GM20000 (cell line): ENCODE measurements at places on chromosomes 3 and 15.

DNA sequence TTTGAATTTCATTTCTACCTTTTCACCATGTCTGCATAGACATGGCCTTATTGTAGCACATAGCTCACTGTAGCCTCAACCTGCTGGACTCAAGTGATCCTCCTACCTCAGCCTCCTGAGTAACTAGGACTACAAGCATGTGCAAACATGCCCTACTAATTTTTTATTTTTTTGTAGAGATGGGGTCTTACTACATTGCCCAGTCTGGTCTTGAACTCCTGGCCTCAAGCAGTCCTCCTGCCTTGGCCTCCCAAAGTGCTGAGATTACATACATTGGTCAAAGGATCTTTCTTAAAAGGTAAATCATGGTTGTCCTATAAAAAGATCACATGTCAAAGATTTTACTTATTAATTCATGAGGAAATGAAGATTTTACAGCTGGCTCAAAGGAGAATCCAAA, 57.2 kb upstream of the GOLGA8B start:
- DNase-seq, result no peak

GRCh38 chr3:10292505-10293419, at the start of gene GHRL:
TSS of gene GHRL (minus strand) at chr3:10292947. CDS start at chr3:10290180, 2,767 bp downstream.
- peak; percentile 74 for DNase-seq

DNA sequence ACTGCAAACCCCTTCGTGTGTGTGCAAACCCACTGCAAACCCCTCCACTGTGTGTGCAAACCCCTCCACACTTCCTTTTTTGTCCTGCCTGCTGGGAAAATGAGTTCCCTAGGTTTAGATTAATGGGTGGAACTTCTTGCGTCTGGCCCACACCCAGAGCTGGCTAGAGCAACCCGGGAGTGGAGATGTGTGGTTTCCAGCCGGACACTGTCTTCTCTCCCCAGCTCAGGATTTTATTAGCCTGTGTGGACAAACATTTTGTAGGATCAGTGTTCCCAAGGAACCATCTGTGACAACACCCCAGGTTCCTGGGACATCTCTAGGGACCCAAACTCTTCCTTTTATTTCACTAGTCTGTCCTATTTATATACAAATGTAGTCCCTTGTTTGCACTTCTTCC, 9.6 kb upstream of the LRRK1 start:
- DNase-seq, result no peak

GRCh38 chr15:32908135-32908801, 190.5 kb downstream of the GREM1 start:
- peak; percentile 68 for DNase-seq

DNA sequence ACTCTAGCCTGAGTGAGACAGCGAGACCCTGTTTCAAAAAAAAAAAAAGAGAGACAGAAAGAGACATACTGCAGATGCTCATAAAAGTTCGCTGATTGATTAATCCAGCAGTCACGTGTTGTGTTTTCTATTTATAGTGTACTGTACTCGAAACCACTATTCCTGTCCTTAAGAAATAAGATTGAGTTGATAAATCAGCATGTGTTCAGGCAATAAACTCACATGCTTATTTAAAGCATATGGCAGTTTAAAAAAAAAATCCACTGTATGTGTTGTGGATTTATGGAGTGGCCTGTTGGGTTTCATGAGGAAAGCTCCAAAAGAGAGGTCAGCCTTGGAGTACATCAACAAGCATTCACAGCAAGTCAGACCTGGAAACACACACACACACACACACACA, 17.7 kb downstream of the RPL22L1 start:
- DNase-seq, result no peak

DNA sequence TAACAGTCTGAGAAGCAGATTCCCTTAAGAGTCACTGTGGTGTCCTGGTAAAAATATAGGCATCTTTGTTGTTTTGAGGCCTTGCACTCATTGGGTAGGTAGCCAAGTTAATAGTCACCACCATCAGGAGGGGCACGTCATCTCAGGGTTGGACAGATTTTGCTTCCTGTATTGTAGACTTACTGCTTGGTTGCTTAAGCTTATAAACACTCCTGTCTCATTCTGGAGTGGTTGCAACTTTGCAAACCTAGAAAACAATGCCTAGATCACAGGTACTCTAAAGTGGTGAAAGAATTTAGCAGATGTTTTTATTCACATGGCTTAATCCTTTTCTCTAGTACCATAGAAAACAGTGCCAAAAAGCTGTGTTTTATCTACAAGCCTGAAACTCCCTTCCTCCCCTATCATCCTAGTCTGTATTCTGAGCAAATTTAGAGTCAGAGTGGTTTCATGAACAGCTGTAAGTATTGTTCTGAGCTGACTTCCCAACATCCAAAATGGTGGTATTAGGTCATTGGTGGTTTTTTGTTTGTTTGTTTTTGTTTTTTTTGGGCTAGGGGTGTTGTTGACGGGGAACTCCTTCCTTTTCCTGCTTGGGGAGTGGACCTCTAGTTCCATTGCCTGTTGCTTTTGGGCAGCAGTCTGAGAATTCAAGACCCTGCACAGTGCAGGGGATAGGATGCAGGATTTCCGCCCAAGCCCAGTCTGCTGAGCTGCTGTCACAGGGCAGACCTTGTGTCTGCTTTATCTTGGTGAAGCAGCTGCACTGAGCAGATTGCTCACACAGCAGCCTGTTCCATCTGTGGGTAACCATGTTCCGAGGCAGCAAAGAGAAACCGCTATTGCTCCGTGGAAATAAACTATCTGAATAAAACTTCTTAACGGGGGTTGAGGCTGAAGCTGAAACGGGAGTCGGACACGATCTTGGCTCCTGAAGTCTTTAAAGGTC, 202.0 kb downstream of the AKAP13 start:
- DNase-seq, result peak; percentile 57

GRCh38 chr3:194150252-194150934, 14.4 kb downstream of the HES1 start:
- DNase-seq, result no peak

- DNase-seq, result no peak
These were observed 87.0 kb upstream of the DNAJC19 start for GRCh38 chr3:181076558-181076957.

GRCh38 chr3:74036568-74036967, 411.8 kb upstream of the PDZRN3 start:
- no peak for DNase-seq

GRCh38 chr3:130737622-130738021, 9.0 kb downstream of the PIK3R4 start:
- no peak for DNase-seq

DNA sequence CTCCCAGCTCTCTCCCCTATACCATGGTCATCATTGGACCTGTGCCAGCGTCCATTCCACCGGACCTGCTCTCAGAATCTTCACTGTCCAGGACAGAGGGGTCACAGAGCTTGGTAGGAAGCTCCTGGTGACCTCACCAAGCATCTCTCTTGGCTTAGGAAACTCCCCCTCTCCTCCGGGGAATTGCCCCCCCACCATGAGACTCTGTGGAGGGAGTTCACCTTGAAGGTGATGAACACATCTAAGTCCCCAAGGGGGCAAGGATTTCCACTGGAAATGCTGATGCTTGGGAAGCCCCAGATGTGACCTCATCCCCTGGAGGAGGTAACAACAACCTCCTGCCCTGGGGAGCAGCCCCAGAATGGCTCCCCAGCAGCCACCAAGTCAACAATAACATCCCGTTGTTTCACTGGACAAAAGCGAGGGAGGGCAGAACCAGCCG, 3.2 kb downstream of the SEMA7A start:
- peak; percentile 47 for DNase-seq

DNA sequence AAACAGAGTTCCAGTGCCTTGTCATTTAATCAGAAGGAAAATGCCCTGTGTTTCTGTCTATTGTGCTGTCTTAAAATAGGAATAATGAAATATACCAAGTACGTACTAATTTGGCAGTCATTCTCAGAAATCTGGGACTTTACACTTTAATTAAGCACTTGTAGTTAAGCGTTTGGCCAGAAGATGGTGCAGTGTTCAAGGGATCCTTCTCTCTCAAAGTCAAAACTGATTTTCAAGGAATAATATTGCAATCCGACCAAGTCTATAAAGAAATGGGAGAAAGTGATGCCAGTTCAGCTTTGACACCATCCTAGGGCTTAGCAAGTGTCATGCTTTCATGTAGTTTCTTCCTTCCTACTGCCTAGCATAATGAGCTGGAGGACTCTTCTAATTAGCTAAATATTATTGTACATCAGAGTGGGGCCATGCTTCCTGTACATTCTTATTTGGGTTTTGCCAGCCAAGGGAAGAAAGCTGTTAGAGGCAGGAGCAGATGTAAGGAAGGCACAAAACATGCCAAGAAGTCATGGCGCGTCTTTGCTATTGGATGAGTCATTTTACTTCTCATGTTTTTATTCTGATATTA, 64.8 kb downstream of the SAMMSON start:
- peak; percentile 32 for DNase-seq
